ENCODE measurements at places on chromosomes 3 and 15.

- DNase-seq, result no peak
- peaks cover 13% of the 10 kb centered on the region for H3K4me1 ChIP-seq
- H3K27me3 ChIP-seq, result no peaks in the 10 kb centered on the region
- H3K4me3 ChIP-seq, result no peak overlapping the region
- peaks cover 21% of the 10 kb centered on the region for H3K36me3 ChIP-seq
- H3K27ac ChIP-seq, result no peak overlapping the region
Measured at GRCh38 chr3:179027326-179027900, 44.2 kb downstream of the ZMAT3 start.

DNA sequence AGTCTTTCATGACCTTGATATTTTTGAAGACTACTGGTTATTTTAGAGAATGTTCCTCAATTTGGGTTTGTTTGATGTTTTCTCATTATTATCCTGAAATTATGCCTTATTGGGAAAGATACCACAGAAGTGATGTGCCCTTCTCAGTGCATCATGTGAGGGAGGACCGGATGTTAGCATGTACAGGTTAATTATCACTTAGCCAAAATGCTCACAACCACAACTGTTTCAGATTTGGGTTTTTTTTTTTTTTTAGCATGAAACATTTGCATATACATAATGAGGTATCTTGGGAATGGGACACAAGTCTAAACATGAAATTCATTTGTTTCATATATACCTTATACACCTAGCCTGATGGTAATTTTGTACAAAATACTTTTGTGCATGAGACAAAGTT lies 59.8 kb downstream of the PIK3R4 start:
- no peak overlapping the region for H3K4me3 ChIP-seq
- H3K27me3 ChIP-seq, result no peaks in the 10 kb centered on the region
- H3K27ac ChIP-seq, result no peak overlapping the region

DNA sequence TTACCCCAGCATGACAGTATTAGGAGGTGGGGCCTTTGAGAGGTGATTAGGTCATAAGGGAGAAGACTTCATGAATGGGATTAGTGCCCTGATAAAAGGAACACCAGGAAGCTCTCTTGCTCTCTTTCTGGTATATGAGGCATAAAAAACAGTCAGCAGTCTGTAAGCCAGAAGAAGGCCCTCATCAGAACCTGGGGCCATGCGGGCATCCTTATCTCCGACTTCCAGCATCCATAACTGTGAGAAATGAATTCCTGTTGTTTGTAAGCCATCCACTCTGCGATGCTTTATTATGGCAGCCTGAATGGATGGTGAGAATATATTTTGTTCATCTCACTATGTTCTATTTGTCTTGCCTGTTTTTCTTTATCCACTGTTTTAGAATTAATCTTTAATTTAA lies 17.7 kb upstream of the MOBP start:
- peaks cover 21% of the 10 kb centered on the region for H3K27me3 ChIP-seq
- H3K27ac ChIP-seq, result no peak overlapping the region
- H3K4me3 ChIP-seq, result no peak overlapping the region
- no peak for DNase-seq
- H3K36me3 ChIP-seq, result no peaks in the 10 kb centered on the region

- H3K36me3 ChIP-seq, result no peaks in the 10 kb centered on the region
- peaks cover 1% of the 10 kb centered on the region for H3K4me1 ChIP-seq
- H3K27ac ChIP-seq, result no peak overlapping the region
Measured at GRCh38 chr3:39668420-39668819, 141.0 kb upstream of the MYRIP start.

GRCh38 chr3:189781415-189781814 lies 150.2 kb downstream of the TP63 start:
- peaks cover 12% of the 10 kb centered on the region for H3K4me1 ChIP-seq
- no peaks in the 10 kb centered on the region for H3K36me3 ChIP-seq
- DNase-seq, result no peak
- no peak overlapping the region for H3K27ac ChIP-seq
- H3K27me3 ChIP-seq, result peaks cover 2% of the 10 kb centered on the region
- H3K4me3 ChIP-seq, result no peak overlapping the region

Data from activated T-helper 2 cell treated with anti-CD3 and anti-CD28 coated beads, Interferon-gamma antibody, Interleukin-2, Interleukin-4, amounts not matched to agents 10 μg/mL and 5 μg/mL and 100 μg/mL, durations not matched to agents 14 hours and 24 hours and 36 hours (primary cell).